CD4-positive, alpha-beta T cell treated with Interleukin-17A for 1 hour (primary cell): ENCODE measurements at places on chromosomes 12 and 14.

GRCh38 chr12:16043480-16043879 is 132.3 kb downstream of the DERA start:
- DNase-seq, result no peak

DNA sequence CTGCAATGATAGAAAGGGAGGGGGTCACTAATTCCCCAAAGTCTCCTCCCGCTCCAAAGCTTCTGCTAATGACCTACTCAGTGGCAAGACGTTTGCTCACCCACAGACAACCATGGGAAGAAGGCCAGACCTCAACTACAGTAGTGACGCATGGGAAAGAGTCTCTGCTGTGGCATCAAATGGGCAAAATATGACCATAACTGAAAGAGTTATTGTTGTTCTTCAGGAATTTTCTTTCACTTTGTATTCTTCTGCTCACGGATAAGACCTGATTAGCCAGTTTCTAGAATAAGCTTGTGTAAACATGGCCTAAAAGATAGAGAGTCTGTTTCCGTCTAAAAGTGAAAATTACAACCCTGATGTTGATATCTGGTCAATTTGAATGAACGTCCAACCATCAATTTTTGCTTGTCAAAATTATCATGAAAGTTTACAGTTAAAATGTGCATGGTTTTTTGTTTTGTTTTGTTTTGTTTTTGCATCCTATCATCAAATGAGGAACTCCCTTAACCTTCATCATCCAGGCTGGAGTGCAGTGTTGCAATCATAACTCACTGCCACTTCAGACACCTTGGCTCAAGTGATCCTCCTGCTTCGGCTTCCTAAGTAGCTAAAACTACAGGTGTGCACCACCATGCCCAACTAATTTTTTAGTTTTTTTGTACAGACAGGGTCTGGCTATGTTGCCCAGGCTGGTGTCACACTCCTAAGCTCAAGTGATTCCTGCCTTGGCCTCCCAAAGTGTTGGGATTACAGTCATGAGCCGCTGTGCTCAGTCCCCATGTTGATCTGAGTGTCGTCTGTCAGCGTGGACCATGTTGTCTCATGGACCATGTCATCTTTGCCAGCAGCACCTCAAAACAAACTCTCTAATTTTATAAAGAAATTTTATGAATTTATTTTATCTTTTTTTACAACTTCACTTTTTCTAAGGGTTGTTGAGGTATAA is 7.0 kb downstream of the KRT6B start:
- no peak for DNase-seq

DNA sequence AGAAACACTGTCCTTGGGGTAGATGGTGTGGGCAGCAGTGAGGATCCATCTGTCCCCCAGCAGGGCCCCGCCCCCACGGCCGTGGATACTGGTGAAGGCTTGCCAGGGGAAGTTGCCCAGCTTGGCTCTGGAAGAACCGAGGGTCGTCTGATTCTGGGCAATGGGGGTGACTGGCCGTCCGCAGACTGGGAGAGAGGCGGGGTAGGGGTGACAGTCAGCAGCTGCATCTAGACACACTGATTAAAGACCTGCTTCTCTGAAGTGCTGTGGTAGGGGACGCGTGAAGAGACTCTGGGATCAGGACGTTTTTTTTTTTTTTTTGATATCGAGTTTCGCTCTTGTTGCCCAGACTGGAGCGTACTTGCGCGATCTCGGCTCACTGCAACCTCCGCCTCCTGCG is 4.7 kb upstream of the C1R start:
- no peak for DNase-seq

GRCh38 chr12:69120354-69120753 is 119.0 kb upstream of the CPSF6 start:
- no peak for DNase-seq

- no peak for DNase-seq
These were observed 95.1 kb upstream of the CNTN1 start for GRCh38 chr12:40597133-40597532.
